ENCODE measurements at places on chromosomes 4 and X. TPM values are rescaled to one million over a fixed set of nuclear protein-coding genes. Genes with fewer than 3 reads are reported as not detected.

DNA sequence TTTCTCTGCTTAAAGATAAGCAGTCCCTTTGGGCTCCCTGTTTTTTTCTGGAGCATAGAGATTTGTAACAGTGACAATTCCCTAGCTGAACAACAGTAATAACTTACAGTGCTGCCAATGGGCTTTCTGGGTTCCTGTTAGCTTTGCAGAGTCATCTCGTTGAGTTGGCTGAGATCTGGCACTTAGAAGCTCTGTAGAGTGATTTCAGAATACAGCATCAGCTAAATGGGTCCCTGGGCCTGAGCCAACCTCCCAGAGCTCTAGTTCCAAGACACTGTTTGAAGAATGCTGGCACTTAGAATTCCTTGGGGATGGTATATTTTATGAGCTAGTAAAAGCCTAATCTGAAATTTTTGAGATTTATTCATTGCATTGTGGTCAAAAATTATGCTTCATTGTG, 43.5 kb upstream of the SERTM2 start:
- no peak for DNase-seq

DNA sequence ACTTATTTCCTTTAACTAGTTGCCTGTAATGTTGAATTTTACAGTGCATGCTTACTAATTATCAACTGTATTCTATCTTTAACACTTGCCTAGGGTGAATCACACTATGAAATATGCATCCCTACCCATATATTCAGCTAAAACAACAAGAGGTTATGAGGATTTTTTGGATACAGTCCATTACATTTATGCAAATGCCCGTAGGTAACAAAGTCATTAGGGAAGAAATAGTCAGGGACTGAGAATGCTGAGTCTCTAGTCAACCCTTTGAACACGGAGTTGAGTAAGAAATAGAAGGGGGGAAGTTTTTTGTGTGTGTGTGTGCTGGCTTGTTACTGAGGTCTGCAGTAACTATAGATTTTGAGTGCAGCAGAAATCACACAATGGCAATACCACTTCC, 26.1 kb upstream of the CBLL2 start:
- DNase-seq, result no peak

Gene SYTL5
- not detected for total RNA-seq

Gene KLHL34
- total RNA-seq, result 0.58 TPM

Gene PPEF2
- total RNA-seq, result 0.12 TPM

GRCh38 chr4:163414275-163414674, 59.3 kb downstream of the TKTL2 start:
- DNase-seq, result no peak

GRCh38 chr4:81359207-81359606, 112.5 kb downstream of the RASGEF1B start:
- no peak for DNase-seq

Gene CC2D2A
- total RNA-seq, result not detected

Gene UGT2B17
- total RNA-seq, result not detected

DNA sequence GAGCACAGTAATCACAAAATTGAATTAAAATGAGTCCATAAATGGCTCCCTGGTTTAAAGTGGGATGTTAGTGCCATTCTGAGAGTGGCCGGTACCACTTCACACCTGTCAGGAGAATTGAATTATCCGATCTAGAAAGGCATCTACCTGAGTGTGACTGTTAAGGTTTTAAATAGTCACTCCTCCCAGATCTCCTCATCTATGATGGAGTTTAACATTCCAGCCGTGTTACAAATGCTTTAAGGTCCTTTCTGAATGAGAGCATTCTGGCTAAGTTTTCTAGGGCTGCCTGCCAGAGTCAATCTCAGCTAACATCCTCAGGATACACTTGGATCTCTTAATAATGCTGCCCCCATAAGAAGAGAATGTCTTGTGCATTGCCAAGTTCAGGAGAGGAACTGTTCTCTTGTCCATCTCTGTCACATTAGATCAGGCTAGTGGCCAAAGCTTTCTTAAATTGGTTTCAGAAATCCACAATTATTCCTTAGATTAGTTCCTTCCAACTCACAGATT, 231.1 kb downstream of the SLC39A8 start:
- no peak for DNase-seq

DNA sequence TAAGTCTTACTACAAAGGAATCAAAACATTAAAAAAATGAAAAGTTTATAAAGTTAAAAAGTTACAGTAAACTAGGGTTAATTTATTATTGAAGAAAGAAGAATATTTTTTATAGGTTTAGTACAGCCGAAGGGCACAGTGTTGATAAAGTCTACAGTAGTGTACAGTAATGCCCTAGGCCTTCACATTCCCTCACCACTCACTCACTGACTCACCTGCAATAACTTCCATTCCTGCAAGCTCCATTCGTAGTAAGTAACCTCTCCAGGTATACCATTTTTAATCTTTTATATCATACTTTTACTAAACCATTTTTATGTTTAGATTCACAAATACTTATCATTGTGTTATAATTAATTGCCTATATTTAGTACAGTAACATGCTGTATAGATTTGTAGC, 307.5 kb upstream of the FAM241A start:
- DNase-seq, result no peak

DNA sequence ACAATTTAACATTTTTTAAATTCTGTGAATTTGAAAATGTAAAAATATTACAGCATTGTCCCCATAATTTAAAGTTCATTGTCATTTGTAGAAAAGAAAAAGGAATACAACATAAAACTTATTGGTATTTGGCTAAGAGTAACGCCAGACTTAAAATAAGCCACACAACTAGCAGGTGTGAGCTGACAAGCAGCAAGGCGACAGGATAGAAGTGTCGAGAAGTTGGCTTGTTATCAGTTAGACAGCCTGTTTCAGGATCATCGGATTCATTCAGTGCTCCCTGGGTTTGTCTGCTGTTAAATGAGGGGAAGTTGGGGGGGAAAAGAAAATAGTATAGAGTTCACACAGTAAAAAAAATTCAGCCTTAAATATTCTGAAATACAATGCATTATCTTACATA, 393.6 kb downstream of the IL15 start:
- no peak for DNase-seq

Gene MAGEC3
- not detected for total RNA-seq

DNA sequence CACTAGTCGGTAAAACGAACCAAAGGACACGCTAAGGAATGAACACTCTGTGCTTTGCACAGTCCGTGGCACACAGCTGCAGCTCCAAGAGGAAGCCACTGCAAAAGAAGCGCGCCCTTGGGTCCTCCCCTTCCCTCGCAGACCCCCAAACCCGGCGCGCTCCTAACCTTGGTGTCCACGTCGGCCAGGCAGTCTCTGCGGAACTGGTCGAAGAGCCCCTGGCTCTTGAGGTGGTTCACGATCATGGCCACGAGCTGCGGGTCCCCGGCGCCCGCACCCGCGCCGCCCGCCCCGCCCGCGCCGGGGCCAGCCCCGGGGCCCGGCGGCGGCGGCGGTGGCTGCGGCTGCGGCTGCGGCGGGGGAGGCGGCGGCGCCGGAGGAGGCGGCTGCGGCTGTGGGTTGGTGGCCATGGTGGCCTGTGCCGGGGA, 333 bp downstream of the BOD1L1 start:
- peak; percentile 30 for DNase-seq

Gene SSX3
- total RNA-seq, result not detected

DNA sequence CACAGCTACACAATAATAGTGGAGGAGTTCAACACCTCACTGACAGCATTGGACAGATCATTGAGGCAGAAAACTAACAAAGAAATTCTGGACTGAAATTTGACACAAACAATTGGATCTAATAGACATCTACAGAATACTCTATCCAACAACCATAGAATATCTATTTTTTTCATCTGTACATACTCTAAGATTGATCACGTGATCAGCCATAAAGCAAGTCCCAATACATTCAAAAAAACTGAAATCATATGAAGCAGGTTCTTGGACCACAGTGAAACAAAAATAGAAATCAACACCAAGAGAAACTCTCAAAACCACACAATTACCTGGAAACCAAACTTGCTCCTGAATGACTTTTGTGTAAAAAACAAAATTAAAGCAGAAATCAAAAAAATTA, 12.2 kb upstream of the IDS start:
- no peak for DNase-seq

Gene ATP1B4
- total RNA-seq, result not detected

- DNase-seq, result no peak
Measured at GRCh38 chr4:36039026-36039425, 205.3 kb downstream of the ARAP2 start.

Gene SLC34A2
- not detected for total RNA-seq

Gene GYPE
- not detected for total RNA-seq

DNA sequence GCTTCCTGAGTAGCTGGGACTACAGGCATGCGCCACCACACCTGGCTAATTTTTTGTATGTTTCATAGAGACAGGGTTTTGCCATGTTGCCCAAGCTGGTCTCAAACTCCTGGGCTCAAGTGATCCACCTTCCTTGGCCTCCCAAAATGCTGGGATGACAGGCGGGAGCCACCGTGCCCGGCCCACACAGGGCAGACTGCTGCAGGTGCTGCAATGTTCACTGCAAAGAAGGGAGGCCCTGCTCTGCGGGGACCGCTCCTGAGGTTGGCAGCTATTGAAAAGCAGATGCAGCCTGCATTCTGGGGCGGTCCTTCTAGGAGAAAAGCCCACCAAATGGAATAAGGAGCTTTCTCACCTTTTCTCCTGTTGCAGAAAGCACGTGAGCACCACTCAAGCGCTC, 5.0 kb downstream of the ARSD start:
- no peak for DNase-seq

- DNase-seq, result no peak
Measured at GRCh38 chrX:39581411-39581810, 516.3 kb downstream of the BCOR start.

Gene MYOZ2
- total RNA-seq, result not detected

Gene CNGA1
- total RNA-seq, result not detected

Gene TAF7L
- not detected for total RNA-seq

Gene DUX4
- not detected for total RNA-seq

Gene FATE1
- total RNA-seq, result not detected

GRCh38 chr4:184461711-184462441, 12.5 kb downstream of the IRF2 start:
- no peak for DNase-seq

GRCh38 chrX:40088803-40089540, 8.8 kb downstream of the BCOR start:
- no peak for DNase-seq

Gene CDX4
- total RNA-seq, result not detected

DNA sequence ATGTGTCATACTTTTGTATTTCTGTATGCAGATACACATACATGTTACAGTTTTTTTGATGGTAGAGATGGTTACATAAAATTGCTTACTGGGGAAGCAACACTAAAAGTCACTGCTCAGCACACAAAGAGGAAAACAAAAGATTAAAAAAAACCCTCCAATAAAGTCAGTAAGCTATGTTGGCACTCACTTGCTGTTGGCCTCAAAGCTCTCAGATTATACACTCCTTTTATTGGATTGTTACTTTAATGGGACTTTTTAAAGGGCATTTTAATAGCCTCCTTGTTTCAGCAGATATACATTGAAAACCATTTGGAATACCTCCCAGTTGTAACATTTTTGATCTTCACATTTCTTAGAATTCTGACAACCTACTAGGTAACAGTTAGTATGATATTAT, 222.0 kb upstream of the HHIP start:
- DNase-seq, result no peak

- no peak for DNase-seq
Measured at GRCh38 chr4:109811707-109812106, 3.9 kb upstream of the GAR1 start.

- DNase-seq, result no peak
Measured at GRCh38 chrX:42577936-42578470, 200.0 kb downstream of the PPP1R2C start.

DNA sequence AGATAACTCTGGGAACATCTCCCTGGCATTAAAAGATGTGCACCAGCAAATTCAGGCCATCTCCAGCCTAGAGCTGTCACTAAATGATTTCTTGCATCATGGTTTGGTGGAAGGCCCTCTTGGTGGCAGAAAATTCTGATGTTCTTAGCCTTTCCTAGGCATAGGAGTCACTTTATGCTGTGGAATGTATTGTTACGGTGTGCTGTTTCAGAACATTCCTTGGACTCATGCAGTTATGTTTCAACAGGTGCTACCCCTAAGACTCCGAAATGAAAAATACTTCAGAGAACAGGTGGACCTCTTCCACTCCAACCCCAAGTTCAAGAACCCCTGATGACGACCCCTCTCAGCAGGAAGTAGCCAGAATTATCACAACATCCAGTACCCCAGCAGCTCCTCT, 20.3 kb upstream of the PAPSS1 start:
- no peak for DNase-seq

GRCh38 chr4:23874536-23874901, 15.3 kb downstream of the PPARGC1A start:
- no peak for DNase-seq

DNA sequence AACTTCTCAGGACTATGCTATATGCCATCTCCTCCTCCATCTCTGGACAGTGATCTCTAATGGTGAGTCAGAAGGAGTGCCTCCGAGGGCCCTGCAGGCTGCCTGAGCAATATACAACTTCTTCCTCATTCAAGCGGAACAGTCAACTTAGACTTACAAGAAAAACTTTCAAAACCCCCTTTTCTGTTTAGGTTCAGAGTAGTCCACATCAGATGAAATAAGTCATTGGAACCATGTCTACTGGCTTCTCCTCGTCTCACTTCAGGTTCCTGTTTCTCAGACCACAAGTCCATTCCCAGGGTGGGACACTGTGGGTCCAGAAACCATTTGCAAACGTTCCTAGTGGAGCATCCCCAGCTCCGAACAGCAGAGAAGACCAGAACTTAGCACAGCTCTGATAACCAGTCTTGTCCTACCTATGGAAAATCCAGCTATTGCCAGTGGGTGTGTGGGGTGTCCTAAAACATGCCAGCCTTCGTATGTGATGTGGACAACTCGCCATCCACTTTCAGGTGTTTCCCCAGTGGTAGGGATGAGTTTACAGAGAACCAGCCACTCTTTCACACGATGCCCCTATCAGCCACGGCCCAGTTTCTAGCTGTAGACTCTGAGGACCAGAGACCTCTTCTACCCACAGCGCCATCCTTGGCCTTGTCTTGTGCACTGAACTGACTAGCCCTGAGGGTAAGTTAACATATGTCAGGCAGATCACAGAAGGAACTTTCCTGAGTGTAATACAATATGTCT, 32.7 kb upstream of the NKRF start:
- no peak for DNase-seq

DNA sequence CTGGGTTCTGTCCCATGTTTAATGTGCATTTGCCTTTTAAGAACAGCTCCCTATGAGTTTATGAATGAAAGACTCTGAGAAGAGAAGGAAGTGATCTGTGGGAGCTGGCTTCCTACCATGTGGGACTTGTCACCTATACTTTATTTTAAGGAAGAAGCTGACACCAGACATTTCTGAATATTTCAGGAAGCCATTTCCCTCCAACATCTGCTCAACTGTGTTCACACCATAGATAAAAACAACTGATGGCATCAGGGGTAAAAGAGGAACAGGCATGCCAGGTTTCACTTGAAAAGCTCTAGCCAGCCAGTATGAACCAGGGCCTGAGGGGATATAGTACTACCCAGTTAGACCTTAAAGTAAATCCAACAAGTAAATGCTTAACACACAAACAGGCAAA, 116.0 kb downstream of the COL4A6 start:
- DNase-seq, result no peak

Gene C4orf54
- total RNA-seq, result not detected

All from activated CD4-positive, alpha-beta T cell treated with anti-CD3 and anti-CD28 coated beads, Interleukin-2, amount 10 ng/mL, durations not matched to agents 7 days and 5 days (primary cell).